CD4-positive, alpha-beta T cell treated with Interleukin-15 for 1 hour (primary cell): ENCODE measurements at places on chromosomes 3 and 15.

GRCh38 chr3:53817211-53817610, 29.0 kb downstream of the CHDH start:
- DNase-seq = no peak

DNA sequence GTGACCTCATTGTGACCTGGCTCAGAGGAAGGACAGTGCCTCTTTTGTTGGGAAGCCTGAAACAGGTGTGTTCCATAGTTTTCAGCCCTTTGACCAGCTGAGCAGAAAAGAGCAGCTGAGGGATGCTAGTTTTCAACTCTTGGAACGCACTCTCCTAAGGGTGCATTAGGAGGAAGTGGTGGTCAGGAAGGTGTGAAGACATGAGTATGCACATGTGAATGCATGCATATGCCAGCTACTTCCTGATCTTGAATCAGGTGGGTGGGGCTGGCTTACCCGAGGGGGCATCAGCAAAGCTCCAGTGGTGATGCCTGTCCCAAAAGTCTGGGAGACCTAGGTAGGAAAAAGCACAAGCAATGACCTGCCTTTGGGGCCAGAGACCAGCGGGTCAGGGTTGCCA, 23.3 kb upstream of the CEMIP start:
- DNase-seq = no peak

- peak; percentile 22 for DNase-seq
Measured at GRCh38 chr3:56790016-56790821, 11.5 kb downstream of the ARHGEF3 start.

- DNase-seq = no peak
Measured at GRCh38 chr15:66783314-66783713, 81.3 kb downstream of the SMAD6 start.

- no peak for DNase-seq
Measured at GRCh38 chr3:189394599-189395121, 222.9 kb downstream of the TPRG1 start.

- DNase-seq = no peak
Measured at GRCh38 chr3:135558150-135558783, 407.3 kb upstream of the PPP2R3A start.

DNA sequence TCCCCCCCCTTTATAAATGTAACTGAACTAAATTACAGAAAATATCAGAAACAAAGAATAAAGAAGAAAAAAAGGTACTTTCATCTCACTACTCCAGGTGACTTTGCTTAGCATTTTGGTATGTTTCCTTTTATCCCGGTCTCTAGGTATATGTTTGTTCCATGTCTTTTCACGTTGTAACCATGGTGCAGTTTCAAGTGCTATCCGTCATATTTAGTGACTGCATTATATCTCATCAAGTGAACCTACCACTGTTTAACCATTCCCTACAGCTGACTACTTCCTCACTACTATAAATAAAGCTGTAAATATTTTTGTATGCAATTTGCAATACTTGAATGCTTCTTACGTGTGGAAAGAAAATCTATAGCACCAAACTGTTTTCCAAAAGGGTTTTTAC, 2.2 kb downstream of the BTBD1 start:
- no peak for DNase-seq

DNA sequence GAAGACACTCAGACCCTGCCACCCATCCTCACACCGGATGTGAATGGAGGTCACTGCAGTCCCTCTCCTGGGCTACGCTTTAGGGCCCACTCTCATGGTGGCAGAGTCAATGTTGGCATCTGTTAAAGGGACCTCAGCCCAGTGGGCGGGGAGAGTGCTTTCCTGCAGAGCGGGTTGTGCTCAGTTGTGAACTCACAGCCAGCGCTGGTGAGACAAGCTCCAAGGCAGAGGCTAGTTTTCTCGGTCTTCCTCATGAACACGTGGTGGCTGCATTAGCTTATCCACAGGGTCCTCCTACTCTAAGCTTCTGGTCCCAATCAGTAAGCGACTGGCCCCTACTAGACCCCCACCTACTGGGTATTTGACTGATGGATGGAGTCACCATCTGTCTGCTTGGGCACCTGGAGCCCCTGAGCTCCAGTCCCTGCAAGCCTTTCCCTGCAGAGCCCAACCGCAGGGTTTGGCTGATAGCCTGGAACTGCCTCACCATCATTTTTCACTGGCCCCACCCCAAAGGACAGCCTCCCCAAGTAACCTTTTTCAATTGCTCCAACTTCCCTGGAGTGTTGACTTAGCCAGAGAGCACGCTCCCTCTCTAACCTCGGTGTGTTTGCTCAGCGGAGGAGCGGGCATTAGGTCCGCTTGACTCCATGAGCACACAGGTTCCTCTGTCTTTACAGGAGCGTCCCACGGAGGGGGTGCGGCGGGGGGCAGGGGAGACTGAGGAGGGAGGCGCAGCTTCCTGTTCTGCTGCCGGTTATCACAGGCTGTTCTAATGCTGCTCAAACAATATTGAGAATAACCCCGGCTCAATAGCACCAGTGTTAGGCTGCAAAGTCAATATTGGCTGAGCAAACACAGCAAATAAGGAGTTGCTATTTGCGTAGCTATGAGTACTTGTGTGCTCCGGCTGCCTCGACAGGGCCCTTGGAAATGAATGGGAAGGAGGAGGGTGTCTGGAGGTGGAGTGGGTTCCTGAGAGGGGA, 141.7 kb downstream of the RPLP1 start:
- no peak for DNase-seq

- no peak for DNase-seq
Measured at GRCh38 chr3:41075975-41076374, 123.3 kb upstream of the CTNNB1 start.

- no peak for DNase-seq
Measured at GRCh38 chr3:9800529-9800928, 7.6 kb downstream of the ARPC4 start.

- DNase-seq = peak; percentile 59
Measured at GRCh38 chr15:90665288-90666134, 51.6 kb upstream of the BLM start.

GRCh38 chr3:30873671-30874070, 20.8 kb downstream of the GADL1 start:
- DNase-seq = no peak

DNA sequence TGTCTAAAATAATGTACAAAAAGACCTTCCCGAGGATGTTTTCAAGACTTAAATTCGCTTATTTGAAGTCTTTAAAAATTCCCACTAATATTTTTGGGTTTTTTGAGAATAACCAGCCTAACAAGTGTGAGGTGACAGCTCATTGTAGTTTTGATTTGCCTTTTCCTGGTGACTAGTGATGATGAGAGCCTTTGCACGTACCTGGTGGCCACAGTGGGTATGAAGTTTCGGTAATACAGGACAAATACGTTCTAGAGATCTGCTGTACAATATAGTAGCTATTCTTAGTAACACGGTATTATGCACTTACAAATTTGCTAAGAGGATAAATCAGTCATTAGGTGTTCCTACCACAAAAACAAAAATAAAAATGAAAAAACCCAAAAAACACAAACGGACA, 124.9 kb downstream of the GRM7 start:
- DNase-seq = no peak

DNA sequence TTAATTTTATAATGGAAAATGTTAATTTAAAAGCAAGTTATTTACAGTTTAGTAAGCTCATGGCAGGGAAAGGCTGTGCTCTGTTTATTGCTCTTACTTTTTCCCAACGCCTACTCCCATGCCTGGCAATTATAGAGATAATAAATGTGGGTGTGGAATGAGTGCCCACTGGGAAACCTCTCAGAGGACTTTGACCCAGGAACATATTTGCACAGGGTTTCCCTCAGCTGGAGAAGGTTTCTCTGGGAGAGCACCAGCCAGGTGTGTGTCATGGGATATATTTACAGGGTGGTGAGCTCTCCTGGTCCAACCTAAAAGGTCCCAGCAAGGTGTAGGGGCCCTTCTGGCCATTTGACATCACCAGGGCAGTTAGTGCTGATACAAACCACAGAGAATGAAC, 27.9 kb downstream of the ZNF710 start:
- no peak for DNase-seq

- DNase-seq = no peak
Measured at GRCh38 chr15:70268698-70269251, 171.1 kb upstream of the TLE3 start.
